CD14-positive monocyte (primary cell): ENCODE measurements at places on chromosomes 6 and 20. TPM values are rescaled to one million over a fixed set of nuclear protein-coding genes. Genes with fewer than 3 reads are reported as not detected.

DNA sequence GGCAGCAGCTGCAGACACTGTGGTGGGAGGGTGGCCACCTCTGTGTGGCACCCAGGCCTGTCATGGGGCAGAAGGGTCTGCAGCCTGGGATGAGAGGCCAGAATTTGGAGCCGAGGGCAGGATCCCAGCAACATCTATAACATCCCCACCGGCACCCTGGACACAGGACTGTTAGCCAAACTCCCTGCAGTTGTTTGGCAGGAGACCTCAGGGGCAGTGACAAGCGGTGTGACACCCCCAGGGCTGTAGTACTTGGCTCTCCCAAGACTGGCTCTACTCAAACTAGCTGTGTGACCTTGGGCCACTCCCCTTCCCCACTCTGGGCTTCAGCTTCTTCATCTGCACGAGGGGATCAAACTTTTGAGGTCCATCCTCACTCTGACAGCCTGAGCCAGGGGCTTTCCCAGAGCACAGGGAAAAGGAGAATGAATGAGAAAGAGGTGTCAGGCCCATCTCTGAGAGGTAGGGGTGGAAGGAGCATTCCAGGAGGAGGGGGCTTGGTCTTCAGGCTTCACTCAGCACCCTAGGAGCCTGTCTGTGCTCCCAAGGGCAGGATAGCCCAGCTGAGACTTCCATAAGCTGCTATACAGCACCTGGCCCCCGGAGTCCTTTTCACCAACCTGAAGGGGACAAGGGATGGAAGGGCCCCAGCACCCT, 64.0 kb downstream of the MDGA1 start:
- DNase-seq: no peak

DNA sequence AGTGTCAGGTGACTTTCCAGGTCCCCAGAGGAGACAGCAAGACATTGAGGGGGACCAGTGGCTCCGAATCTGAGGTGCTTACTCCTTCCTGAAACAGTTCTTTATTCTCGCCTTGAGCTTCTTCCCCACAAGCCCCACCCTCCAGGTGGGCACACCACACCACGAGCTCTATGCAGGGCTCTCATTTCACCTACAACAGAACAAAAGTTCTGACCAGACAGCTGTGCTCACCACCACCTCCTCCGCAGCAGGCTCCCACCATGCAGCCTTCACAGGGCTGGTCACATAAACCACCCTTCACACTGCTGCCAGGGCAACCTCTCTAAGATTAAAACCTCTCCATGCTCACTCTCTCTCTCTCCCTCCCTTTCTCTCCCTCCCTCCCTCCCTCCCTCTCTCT, 384.5 kb upstream of the ARID1B start:
- DNase-seq: no peak

GFOD1 gene
- 2.4 TPM for polyA plus RNA-seq

GRCh38 chr6:89047473-89047872, 33.1 kb upstream of the PNRC1 start:
- no peak for DNase-seq

SNAP91 gene
- not detected for polyA plus RNA-seq

GRCh38 chr6:73873081-73873480, 177.1 kb downstream of the CD109 start:
- no peak for DNase-seq

TMEM217 gene
- polyA plus RNA-seq: not detected

DNA sequence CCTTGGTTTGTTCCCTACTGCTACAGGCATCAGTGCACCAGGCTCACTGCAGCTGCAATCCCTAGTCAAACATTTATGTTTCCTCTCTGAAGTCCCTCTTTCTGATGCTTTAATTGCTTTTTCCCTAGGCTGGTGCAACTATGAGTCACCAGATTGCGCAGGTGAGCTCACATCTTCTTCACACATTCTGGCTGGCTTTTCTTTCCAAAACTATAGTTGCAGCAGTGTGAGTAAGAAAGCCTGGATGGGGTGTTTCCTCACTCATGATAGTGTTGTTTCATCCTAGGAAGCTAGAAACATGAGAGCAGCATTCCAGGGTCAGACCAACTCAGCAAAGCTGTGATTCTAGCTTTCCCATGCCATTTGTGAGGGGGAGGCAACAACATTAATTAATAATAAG, 296.4 kb downstream of the PAX1 start:
- no peak for DNase-seq

MLN gene
- polyA plus RNA-seq: not detected in 2 replicates

GRCh38 chr6:35216851-35217811, 3.4 kb downstream of the SCUBE3 start:
- DNase-seq: no peak

TMEM200A gene
- polyA plus RNA-seq: not detected

GRCh38 chr20:17679941-17680835, 1.9 kb downstream of the RRBP1 start:
- DNase-seq: peak; percentile 88

GRCh38 chr6:28817808-28818145, 106.0 kb downstream of the TRIM27 start:
- no peak for DNase-seq

DNA sequence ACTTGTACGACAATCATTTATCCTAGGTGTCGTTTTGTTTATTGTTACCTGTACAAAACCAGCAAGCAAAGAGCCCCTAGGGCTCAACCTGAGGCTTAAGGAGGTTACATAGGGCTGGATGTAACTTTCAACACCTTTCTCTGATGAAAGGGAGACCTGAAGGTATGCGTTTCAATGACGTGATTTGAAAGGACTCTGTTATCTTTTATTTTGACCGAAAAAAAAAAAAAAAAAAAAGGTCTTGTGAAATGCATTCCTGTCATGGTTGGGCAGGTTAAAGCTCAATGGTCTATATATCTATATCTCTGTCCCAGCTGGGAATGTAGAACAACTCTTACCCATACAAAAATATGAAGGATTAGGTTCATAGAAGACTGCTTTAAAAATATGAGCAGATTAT, 78.7 kb upstream of the SASH1 start:
- no peak for DNase-seq

DNA sequence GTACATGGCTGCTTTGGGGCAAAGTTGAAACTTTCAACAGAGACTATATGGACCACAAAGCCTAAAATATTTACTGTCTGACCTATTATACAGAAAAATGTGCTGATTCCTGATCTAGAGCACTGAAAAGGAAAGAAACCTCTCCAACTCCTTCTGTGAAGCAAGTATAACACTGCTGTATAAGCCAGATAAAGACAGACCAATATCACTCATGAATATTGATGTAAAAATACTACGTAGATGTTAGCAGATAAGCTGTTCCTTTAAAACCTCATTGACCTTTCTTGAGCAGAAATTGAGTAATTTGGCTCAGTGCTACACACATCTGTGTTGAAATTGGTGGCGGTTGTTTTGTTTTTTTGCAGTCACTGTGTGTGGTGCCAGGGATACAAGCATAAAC, 69.9 kb upstream of the HDAC2 start:
- no peak for DNase-seq

GRCh38 chr20:50913690-50914375, 17.4 kb downstream of the ADNP start:
- DNase-seq: no peak

ARFGEF3 gene
- polyA plus RNA-seq: not detected

DNA sequence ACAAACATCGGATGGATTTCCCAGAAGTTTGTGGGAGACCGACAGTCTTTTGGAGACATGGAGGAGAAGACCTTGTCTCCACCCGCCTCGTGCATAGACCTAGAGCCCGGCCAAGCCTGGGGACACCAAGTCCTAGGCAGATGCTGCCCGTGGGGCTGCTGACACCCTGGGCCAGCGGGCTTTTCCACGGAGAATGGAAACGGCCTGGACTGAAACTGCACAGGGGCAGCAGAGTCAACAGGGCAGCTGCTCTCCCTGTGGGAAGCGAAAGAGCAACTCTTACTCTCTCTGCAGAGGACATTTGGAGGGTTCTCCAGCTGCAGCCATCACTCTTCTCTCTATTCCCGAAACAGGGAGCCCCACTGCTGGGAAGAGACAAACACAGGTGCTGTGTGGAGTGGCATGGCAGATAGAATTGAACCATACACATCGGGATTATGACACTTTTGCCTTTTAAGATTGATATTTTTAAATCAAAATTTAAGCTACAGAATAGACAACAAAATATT, 401.2 kb downstream of the THBS2 start:
- no peak for DNase-seq

DNA sequence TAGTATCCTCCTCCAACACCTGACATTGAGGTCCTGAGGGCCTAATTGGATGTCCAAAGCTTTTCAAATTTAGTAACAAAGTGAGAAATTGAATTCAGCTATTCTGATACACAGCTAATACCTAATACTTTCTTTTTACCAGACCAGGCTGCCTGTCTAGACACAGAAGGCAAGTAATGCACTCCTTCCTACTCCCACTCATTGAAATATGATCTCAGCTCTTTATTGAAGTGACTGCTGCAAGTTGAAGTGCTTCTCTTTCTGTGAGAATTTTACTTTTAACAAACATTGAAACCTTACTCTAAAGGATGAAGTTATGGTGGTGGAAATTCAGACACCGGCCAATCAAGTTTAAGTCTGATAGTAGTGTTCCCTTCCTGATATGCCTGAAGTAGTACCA, 90.8 kb upstream of the OGFRL1 start:
- DNase-seq: no peak

LY6G6C gene
- 0.23 and 0.27 TPM in 2 replicates for polyA plus RNA-seq

DNA sequence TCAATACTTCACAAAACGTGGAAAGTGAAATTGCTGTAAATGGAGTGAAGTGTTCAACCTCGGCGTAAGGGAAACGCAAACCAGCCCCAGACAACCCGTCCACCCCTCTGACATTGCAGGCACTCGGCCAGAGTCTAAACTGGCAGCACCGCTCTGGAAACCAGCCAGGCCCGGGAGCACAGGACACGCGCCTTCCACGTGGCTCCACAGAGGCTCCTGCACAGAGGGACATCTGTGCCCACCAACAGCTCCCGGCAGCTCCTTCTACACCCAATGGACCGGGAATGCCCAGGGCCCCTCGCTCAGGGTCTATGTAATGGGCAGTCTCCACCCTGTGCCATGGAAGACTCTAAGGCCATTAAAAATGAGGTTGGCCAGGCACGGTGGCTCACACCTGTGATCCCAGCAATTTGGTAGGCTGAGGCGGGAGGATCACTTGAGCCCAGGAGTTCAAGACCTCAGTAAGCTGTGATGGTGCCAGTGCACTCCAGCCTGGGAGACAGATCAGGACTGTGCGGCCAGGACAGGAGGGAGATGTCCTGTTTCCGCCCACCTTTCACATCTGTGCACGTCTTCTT, 3.4 kb upstream of the HELZ2 start:
- no peak for DNase-seq

DNA sequence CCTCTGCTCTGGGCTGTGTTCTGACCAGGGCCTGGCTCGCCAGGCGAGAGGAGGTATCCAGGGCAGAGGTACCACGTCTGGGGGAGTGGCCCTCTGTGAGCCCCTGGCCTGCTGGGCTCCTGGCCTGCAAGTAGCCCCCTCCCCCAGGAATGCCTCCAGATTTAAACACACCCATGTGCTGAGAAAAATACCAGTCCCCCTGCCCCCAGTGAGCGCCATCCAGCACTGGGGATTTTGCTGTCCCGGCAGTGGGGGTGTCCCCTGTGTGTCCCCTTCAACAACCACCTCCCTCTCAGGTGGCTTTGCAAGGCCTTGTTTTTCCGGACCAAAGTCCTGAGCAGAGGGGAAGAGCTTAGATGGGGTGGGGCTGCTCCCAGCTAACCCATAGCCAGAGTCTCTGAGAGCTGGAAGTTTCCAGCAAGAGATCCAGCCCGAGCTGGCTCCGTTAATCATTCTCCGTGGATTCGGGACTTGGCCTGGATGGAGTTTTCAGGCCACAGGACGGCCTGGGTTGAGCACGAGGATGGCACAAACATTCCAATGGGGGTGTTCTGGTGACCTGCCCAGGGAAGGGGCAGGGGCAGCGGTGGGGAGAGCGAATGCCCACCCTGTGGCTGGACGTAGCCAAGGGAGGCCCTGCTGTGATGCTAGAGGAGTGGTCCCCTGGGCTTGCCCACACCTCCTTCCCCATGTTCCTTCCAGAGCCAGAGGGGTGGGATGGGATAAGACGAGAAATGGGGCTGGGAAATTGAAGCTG, 29.0 kb downstream of the PCK1 start:
- DNase-seq: no peak

DNA sequence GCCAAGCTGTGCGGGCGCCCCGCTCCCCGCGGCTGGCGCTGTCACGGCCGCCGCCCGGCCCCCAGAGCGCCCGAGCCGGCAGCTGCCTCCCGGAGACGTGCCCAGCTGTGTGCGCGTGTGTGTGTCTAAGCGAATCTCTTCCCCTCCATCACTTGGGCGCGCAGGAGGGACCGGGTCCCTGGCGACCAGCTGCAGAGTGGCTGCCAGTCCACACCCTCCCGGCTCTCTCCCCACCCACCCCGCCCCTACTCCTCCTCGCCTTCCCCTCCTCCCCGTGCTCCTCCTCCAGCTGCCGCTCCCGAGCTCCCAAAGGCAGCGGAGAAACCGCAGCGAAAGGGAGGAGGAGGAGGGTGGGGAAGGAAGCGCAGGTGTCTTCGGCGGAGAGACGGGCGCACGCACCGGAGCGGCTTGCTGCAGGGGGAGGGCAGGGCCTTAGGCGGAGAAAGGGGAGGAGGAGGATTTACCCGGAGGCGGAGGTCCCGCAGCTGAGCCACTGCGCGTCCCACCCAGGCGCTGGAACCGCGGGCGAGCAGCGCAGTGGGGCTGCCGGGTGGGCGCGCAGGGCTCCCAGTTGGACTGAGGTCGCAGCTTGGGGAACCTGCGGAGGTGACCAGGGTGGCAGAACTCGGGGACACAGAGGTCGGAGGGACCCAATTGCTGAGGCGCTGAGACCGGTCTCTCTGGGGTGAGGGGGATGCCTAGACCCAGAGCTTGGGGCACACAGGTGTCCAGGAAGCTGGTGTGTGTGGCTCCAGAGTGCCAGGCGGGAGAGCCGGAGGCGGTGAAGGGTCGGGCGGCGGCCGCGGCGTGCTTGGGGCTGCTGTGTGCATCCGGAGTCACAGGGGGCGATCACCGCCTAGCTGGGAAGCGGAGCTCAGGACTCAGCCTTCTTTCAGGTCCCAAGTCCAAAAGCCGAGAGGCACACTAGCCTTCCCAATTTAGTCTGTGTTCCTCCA, at the start of gene HS3ST5:
HS3ST5 (minus strand) TSS at position 198 of the 956 bp plus-strand sequence. CDS start 280,178 bp downstream, outside the sequence.
- DNase-seq: no peak

DNA sequence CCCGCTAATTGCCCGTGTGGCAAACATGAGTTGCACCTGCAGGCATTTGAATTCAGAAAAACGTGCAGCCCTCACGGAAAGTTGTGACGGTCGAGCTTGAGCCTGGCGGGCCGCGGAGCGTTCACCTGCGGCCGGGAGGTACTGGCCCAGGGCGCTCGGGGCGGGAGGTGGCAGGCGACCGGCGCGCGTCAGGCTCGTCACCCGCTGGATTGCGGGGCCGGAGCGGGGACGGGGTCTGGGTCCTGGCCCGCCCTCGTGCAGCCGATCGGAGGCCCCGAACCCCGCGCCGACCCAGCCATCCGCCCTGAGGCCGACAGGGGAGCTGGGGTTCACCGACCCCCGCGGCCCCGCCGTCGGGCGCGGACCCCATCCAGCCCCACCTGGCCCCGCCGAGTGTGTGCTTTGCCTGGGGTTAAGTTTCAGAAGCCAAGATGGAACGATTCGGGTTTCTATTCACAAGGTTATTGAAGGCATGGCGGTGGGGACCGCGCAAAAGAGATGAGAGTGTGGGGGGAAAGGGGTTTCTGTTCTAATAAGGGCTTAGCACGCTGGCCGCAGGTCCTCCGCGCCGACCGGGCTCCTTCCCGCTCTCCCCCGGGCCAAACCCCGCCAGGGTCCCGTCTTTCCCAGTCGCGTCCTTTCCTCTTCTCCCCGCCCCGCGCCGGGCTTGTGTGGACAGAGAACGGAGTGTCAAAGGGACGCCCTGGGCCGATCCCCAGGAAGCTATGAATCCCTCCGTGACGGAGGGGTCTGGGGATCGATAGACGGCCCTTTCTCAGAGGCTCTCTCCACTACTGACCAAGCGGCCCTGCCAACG, 1.6 kb upstream of the HEY2 start:
- peak; percentile 10 for DNase-seq
